ENCODE measurements at places on chromosomes 1 and 21.
A peak's percentile ranks its signal among the peaks of the same experiment; 100 is the strongest.

DNA sequence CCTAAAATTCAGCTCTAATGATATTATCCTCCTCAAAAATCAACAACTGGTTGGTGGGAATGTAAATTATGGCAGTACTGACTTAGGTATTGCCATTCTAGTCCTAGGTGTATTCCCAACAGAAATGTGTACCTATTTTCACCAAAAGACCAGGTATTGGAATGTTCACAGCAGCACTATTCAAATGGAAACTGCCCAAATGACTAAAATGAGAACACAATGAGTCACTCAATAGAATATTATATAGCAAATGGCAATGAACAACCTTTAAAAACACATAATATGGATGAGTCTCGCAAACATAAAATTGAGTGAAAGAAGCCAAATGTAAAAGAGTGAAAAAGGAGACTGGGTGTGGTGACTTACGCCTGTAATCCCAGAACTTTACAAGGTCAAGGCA, 44.9 kb downstream of the GADD45A start:
- DNase-seq = no peak

- DNase-seq = no peak
Measured at GRCh38 chr1:195960580-195960979, 647.7 kb downstream of the KCNT2 start.

DNA sequence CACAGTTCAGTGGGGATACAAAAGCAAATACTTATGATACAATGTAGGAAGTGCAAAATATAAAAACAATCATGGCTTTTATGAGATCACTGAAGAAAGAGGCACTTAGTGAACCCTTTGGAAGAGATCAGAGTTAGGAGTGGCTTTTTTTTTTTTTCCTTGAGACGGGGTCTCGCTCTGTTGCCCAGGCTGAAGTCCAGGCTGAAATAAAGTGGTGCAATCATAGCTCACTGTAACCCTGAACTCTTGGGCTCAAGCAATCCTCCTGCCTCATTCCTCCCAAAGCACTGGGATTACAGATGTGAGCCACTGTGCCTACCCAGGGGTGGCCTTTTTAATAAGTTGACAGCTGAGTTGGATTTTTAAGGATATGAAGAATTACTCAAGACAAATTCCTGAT, 17.3 kb upstream of the RASAL2 start:
- no peak for DNase-seq

- no peak for DNase-seq
Measured at GRCh38 chr1:9037476-9038337, 11.5 kb upstream of the SLC2A7 start.

GRCh38 chr1:110211496-110212168, 1.5 kb downstream of the KCNC4 start:
- DNase-seq = no peak

DNA sequence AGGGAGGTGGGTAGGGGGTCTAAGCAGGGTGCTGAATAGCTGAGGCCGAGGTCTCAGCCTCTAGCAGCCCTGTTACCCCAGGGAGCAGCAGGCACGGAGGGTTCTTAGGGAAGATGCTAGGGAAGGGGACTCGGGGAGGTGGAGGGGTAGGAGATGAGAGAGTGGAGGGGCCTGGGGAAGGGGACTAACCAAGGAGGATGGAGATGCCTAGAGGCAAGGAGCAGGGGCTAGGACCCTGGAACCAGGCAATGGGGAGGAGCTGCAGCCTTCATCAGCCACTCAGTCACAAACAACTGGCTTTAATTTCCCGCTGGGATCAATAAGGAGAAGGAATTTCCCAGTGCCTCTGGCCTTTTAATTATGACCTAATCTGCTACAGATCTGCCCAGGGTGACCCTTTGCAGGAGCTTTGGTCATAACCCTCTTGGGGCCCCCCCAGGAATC, 2.9 kb upstream of the CRABP2 start:
- no peak for DNase-seq

DNA sequence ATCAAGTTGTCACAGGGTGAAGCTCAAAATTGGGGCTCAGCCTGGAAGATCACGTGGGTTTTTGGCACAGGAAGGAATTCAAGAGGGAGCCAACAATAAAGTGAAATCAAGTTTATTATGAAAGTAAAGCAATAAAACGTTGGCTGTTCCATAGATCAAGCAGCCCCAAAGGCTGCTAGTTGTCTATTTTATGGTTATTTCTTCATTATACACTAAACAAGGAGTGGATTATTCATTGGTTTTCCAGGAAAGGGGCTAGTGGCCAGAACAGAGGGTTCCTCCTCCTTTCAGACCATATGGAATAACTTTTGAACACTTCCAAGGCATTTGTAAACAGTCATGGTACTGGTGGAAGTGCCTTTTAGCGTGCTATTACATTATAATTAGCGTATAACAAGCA, 723.5 kb upstream of the ADAMTS5 start:
- no peak for DNase-seq

DNA sequence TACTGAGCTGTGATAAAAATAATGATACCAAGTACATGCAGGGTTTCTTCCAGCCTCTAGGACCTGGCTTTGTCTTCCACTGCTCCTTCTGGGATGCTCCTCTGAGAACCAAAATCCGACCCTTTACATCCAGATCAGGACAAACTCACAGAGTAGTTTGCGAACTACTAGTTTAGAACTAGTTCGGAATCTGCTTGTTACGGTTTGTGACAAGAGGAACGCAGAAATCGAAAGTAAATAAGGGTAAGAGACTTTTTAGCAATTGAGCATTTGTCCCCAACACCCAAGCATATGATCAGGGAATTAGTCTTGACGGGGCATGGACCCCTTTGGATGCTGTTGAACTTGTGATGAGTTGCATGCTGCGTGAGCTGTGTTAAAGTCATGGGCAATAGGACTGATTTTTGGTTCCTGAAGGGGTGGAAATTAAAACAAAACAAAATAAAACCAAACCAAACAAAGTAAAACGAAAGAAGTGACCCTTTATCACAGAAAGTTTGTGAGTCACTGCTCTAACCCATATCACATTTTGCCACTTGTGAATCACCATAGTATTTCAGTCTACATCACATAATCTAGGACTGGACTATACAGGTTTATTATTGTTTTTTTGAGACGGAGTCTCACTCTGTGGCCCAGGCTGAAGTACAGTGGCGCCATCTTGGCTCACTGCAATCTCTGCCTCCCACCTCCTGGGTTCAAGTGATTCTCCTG, 35.7 kb upstream of the ERRFI1 start:
- DNase-seq = no peak

DNA sequence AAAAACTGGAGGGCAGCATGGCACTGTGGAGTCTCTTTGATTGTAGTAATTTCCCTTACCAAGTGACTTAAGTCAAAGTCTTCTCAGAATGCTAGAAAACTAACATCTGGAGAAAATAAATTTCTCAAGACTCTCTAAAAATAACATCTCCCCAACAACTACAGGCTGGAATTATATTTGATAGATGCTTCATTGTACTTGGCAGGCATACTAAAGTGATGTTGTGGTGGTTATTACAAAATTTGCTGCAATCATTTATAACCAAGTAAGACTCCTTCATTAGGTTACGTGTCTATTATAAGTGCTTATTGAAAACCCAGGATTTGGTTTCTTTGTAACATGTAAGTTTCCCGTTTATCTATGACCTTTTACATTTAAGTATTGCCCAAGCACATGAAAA, 132.9 kb upstream of the NRIP1 start:
- no peak for DNase-seq

GRCh38 chr1:214793708-214794107, 190.7 kb downstream of the CENPF start:
- DNase-seq = no peak

GRCh38 chr1:37096523-37096922, 62.2 kb upstream of the GRIK3 start:
- no peak for DNase-seq

- DNase-seq = no peak
Measured at GRCh38 chr21:45363921-45364467, 41.0 kb upstream of the COL18A1 start.

GRCh38 chr1:162349635-162350330, 26.9 kb downstream of the SPATA46 start:
- DNase-seq = no peak

DNA sequence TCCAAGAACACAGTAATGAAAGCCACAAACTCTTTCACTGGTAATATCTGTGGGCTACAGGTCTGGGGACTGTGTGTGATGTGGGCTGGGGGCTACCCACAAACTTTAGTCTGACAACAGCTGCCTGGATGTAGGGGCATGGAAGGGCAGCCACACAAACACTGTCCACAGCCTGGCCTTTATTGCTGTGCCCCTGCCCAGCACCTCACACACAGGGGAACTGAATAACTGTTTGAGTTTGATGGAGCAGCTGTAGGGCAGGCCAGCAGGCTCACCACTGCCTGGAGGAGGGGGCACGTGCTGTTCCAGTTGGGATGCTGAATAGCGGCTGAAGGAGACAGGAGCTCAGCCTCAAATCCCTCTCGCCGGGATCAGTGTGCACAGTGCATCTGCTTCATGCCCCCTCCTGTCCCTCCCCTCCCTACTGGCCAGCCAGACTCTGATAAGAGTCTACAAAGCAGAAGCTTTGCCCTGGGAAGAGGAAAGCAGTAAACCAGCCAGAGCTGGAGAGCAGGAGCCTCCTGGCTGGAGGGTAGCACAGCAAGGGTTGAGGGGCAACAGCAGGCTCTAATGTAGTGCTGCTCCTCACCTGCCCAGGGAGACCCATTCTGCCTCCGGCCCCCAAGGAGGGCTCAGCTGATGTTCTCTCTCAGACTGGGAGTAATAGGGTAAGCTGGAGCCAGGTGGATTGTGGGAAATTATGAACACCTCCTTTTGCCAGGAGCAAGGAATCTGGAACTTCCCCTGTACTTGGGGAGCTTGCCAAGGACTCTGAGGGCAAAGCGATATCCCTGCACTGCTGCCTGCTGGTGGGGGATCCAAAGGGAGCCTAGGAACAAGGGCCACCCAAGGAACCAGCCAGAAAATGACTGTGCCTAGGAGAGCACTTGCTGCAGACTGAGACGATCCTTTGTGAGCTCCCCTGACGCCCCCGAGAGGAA, 70.2 kb upstream of the GOLT1A start:
- DNase-seq = no peak

- DNase-seq = no peak
Measured at GRCh38 chr1:160167580-160167979, 16.2 kb downstream of the ATP1A4 start.

DNA sequence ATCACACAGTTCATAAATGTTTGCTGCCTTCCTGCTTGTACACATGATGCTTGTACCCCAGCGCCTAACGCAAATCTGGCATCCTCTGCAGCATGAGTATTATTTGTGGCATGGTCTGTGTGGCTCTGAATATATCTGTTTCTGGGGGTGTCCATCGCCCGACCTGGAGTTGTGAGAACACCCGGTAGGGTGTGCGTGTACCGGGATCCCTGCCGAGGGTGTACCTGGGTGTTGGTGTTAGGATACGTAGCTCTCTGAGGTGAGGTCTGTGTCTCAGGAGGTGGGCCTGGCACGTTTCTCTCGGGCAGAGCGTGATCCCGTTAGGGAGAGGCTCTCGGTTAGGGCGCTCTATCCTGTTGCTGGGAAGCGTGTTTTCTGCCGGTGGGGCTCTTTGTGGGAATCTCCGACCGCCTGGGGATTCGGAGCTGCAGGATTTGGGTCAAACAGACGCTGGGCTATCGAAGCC, 10.4 kb upstream of the CDC20 start:
- no peak for DNase-seq

GRCh38 chr1:59570524-59570923, 244.2 kb upstream of the HOOK1 start:
- DNase-seq = no peak

DNA sequence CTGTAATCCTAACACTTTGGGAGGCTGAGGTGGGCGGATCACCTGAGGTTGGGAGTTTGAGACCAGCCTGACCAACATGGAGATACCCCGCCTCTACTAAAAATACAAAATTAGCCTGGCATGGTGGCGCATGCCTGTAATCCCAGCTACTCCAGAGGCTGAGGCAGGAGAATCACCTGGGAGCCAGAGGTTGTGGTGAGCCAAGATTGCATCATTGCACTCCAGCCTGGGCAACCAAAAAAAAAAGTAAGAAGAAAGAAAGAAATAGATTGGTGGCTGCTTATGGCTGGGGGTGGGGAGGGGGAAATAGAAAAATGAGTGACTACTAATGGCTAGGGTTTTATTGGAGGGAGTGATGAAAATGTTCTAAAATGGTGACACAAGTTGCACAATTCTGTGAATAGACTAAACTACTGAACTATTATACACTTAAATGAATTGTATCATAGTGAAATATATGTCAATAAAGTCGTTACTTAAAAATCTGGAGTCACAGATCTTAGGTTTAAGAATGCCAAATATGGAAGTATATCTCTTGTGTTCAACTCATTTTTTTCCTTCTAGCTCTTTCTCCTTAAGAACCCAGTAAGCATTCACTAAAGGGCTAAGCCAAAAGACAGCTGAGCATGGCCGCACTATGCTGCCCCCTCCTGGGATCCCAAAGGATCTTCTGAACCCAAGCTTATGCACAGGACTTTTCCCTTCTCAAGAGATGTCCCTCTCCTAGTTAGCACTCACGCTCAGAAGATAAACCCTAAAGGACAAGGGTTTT, 3.2 kb upstream of the NPL start:
- DNase-seq = peak; percentile 8

DNA sequence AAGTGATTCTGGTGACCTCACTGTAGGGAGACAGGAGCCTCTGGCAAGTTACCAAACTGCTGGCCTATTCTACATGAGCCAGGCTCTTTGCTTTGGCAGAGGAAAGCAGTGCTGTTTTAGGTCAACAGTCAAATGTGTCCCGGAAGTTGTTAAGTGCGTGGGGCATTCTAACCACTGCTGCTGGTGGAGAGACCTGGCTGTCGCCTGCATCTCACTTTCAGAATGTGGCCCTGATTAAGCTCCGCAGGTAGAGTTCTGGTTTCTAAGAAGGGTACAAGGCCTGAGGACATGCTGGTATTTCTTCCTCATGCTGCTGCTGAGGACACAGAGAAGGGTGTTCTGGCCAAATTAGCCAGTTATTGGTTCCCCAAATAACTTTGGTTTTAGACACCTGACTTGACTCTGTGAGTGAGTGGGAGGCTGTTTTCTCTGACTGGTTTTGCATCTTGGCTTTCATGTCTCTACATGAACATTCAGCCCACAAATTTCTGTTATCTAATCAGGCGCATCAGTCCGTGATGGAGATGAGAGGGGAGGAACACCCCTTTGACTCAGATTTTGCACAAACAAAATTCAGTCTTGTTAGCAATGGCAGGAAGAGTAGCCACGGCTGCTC, 120.8 kb downstream of the LMO4 start:
- DNase-seq = peak; percentile 3

DNA sequence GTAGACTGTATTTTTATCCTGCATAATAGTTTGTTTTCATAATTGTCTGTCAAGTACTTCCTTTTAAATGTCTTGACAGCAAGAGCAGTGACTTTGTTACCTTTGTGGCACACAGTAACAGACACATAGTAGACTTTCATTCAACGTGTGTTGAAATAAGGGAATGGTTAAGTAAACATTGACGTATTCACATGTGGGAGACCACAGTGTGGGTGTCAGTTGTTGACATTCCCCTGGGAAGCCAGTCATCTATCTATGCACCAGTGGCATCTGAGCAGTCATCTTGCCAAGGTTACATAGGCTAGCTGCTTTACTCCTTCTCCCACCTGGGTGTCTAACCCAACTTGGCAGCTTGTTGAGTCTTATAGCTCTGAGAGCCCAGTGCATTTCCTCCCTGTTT, 1.4 kb upstream of the NUP133 start:
- DNase-seq = no peak

GRCh38 chr1:236540813-236541465, 17.2 kb downstream of the LGALS8 start:
- DNase-seq = no peak
